ENCODE measurements at places on chromosomes 3 and 15.

DNA sequence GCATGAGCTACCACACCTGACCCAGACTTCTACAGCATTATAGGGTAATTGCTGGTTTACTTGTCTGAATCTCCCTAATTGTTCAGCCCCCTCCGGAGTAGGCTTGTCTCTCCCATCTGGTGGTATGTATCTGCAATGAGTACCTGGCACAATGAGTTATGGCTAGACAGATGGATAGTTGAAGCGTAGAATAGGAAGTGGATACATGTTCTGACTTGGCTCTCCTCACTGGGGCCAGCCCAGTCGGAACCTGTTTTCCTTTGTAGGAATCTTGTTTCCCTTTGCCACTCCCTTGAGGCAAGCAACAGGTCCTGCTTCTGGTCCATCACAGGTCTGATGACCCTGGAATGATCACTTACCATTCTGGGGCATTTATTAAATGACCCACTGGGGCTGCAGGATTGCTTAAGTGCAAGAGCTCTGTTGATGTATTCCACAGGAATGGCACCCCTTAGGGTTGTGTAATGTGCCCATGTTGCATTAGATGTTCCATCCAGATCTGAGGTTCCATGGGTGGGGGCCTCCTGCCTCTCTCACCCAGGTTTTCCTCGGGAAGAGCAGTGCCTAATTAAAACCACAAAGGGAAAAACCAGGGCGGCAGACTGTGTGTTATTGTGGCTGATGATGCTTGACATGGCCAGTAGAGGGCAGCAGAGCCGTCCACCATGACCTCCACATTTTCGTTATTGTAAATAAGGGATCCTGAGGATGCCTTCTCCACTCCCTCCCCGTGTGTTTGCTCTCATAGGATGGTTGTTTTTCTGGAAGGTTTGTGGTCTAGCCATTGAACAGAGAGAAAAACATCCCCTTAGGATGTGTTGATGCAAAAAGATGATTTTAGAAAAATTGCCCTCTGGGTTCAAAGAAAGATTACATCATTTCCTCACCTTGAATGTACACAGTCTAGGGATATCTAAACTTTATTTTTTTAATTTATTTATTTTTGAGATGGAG is 58.0 kb downstream of the CMTM8 start:
- no peak for DNase-seq

- DNase-seq, result no peak
Observed at GRCh38 chr15:78149805-78150751, 916 bp downstream of the IDH3A start.

DNA sequence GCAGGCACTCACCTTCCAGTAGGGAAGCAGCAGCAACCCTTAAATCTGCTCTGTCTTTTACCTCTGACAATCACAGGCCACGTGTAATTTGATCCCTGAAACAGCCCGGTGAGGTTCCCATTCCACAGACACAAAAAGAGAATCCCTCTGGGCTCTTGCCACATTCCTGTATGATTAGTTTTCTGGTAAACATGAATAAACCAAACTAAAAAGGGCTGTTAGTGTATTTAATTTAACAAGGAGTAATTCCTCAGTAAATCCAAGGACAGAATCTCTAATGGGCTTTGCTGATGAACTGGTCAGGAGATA is 186.9 kb downstream of the FAM43A start:
- no peak for DNase-seq

DNA sequence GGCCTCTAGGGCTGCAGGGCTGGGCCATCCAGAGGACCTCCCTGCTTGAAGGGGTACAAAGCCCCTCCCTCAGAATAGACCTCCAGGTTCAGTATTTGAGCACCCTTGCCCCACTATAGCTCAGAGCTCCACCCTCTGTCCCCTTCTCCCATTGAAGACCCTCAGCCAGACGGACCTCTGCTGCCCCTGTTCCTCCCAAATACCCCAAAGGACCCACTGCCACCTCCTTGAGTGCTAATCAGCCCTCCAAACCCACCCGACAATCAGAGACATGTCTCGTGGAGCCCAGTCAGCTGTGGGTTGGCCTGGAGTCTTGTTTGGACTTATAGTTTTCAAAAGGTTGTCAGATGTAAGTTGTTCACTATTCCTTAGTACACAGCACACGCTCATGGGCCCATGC is 161.1 kb downstream of the UACA start:
- no peak for DNase-seq

- no peak for DNase-seq
Observed at GRCh38 chr3:4898454-4899313, 80.6 kb upstream of the BHLHE40 start.

DNA sequence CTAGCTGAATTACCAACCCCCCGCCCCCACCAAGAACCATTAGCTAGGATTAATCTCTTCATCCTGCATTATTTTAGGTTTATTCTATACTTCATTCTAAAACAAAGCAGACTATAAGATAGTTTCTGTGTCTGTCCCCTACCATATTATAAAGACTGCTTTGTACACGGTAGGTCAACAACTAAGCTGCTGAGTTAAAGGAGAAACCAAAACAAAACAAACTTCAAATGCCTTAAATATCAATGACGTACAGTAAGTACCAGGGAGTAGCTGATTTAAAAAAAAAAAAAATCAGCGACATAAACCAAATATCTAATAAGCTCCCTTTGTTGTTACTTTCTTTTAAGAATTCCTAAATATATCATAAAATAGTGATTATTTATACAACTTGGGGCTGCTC is 7.8 kb upstream of the VGLL4 start:
- no peak for DNase-seq

- no peak for DNase-seq
Observed at GRCh38 chr15:65862682-65863081, 6.6 kb upstream of the RAB11A start.

DNA sequence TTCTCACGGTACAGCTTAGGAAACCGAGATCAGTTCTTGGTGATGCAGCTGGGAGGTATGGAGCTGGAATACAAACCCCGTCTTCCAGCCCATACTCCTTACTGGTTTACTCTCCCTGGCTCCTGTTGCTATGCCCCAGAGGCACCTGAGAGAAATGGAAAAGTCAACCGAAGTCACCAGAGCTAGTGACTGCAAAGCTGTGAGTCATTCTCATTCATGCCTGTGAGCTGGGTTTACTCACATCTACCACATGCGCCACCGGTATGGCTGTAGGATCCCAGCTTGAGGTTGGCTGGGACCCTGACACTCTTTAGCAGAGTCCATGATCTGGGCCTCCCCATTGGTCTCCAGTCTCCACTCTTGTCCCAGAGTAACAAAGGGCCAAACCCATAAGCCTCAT is 111.5 kb upstream of the ETV5 start:
- DNase-seq, result no peak

- DNase-seq, result no peak
Observed at GRCh38 chr3:51705276-51706020, 1.4 kb upstream of the GRM2 start.

All from activated naive CD4-positive, alpha-beta T cell (primary cell).